ENCODE measurements at places on chromosomes 4 and X.

DNA sequence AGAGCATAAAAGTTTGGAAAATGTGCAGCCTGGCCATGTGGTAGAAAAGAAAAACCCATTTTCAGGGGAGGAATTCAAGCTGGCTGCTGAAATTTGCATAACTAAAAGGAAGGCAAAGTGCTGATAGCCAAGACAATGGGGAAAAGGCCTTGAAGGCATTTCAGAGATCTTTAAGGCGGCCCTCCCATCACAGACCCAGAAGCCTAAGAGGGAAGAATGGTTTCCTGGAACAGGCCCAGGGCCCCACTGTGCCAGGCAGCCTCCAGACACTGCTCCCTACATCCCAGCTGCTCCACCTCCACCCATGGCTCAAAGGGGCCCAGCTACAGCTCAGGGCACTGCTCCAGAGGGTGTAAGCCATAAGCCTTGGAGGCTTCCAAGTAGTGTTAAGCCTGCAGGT is 158.0 kb upstream of the PRDX4 start:
- DNase-seq: no peak

DNA sequence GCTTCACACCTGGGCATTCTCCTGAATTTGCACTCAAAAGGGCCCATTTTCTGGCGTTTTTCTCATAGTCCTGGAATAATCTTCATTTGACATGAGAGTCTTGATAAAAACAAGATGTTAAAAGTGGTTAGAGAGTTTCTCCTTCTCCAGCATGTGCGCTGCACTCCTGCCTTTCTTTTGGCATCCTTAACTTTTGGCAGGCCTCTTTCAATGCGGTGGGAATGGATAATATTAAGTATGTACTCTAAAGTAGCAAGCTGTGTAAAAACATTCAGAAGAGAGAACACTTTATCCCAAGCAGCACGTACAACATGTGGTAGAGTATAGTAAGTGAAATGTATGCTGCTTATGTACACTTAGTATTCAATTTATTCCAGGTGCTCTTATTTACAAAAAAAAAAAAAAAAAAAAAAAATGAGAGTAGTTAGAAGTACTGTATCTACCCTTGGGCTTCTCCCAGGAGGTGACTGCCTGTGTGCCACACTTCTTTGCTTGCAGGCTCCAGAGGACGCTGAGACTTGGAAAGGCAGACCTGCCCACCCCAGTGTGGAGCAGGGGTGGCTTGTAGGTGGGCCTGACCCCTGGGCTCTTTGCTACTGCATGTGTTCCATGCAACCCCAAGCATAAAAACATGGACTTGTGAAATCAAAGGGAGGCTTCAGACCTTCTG is 3.9 kb downstream of the FGF2 start:
- DNase-seq: no peak

- DNase-seq: no peak
Observed at GRCh38 chr4:63361628-63362027, 1047.6 kb downstream of the TECRL start.

DNA sequence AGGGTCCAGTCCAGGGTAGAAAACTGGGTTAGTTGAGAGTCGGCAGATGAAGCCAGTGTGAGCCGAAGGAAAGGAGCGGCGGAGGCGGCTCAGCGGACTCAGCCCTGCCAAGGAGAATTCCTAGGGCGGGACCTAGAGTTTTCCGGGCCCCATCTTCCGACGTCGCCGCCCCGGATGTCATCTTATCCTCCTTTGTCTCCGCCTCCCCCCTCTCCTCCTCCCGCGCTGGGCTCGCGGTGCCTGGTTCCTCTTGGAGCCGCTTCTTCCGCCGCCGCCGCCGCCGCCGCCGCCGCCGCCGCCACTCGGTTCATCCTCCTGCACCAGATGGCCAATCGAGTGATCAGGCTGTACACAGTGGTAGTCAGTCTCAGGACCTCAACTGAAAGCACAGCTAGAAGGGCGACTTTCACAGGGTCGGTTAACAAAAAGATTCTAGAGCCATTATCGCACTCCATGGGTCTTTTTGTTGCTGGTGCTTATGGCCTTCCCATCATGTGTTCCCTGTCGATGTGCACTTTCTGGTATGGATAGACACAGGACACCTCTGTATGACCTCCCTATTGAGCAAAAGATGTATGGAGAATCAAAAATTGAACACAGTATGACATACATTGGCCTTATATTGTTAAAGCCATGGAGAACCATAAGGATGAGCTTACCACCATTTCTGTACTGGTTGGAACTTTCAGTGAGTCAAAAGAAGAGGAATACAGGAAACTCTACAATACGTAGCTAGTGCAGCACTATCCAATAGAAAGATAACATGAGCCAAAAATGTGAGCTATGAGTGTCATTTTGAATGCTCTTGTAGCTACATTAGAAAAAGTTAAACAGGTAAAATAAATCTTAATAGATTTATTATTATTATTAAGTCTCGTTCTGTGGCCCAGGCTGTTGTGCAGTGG is 32.4 kb upstream of the THOC2 start:
- DNase-seq: peak; percentile 68

DNA sequence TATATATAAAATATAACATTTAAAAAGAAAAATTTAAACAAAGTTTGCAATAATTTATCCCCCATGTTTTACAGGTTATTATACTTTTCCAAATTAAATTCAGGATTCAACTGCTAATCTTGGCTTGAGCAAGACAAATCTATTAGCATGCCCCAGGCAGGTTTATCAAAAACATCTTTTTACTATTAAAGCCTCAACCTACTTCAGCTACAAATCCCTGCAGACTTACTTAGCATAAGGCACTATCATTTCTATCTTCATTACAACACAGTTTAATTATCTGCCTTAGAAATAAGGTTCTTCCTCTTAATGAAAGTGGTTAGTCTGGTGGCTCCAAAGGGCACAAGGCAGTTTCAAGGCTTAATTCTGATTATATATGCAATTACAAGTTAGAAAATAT is 477.6 kb downstream of the PACRGL start:
- DNase-seq: no peak

DNA sequence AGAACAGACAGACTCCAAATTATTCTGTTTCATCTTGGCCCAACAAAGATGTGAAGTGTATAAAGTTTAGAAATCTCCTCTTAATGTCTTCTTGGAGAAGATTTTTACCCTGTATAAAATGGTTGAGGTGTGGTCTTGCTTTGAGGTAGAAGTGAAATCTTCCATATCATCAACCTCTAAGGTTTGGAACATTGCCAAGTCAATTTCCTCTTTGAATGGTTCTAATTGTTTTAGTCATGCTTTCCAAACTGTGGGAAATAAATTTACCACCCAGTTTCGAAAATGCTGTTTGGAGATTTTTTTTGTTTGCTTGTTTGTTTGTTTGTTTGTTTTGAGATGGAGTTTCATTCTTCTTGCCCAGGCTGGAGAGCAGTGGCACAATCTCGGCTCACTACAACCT is 174.1 kb upstream of the ADAMTS3 start:
- no peak for DNase-seq

GRCh38 chr4:85411386-85411785 is 63.6 kb upstream of the ARHGAP24 start:
- DNase-seq: no peak
